Endothelial cell (in vitro differentiated cells): ENCODE measurements at places on chromosomes 4 and X. TPM values are rescaled to one million over a fixed set of nuclear protein-coding genes. Genes with fewer than 3 reads are reported as not detected.

DNA sequence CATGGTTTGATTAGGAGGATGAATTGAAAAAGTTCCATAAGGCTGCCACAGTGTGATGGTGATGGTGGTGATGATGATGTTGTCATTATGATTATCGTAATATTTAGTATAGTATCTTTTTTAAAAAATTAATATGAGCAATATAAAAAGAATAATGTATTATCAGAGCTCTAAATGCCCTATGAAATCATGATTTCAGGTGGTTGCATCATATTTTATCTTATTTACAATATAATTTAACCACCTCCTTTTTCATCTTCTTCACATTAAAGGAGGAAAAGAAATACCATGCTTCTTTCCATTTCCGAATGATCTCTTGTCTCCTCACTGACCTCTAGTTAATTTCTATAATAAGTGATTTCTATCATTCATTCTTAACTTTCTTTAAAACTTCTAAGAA, 225.9 kb downstream of the RAPGEF2 start:
- peaks cover 3% of the 10 kb centered on the region for H3K27me3 ChIP-seq
- no peak for DNase-seq
- H3K4me3 ChIP-seq, result no peak overlapping the region
- H3K27ac ChIP-seq, result no peak overlapping the region
- peaks cover 17% of the 10 kb centered on the region for H3K36me3 ChIP-seq

- no peak for DNase-seq
- no peaks in the 10 kb centered on the region for H3K4me1 ChIP-seq
- H3K27ac ChIP-seq, result no peak overlapping the region
- no peak overlapping the region for H3K4me3 ChIP-seq
Observed at GRCh38 chr4:85500110-85500867, 25.3 kb downstream of the ARHGAP24 start.

MAPK10 gene
- total RNA-seq, result 2.0 TPM

MAGEA8 gene
- not detected for total RNA-seq
